Hindlimb muscle (tissue), 1 donor: ENCODE measurements at places on chromosomes 13 and 19. TPM values are rescaled to one million over a fixed set of nuclear protein-coding genes. Genes with fewer than 3 reads are reported as not detected.

GRCh38 chr19:39557811-39558623 lies 18.1 kb upstream of the EID2 start:
- no peak for DNase-seq

DNA sequence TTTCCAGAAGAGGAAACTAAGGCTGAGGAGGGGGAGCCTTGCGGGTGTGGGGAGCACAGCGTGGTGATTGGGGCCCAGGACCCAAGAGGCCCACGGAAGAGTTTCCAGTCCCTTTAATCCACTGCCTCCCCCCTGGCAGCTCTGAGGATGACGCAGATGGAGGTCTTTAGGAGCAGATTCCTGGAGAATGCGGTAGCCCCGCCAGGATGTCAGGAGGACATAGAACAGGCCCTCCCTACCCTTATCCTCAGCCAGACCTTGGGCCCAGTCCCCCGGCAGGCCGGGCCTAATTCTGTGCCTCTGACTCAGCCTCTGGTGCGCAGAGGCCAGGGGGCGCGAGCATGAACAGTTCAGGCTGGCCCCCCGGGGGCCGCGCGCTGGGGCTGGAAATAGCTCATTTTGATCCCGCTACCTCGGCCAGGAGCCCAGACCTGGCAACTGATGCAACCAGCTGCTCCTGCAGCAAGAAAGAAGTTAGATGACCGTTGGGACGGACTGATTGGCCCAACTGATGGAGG lies 461 bp upstream of the HSPB6 start:
- DNase-seq: peak; percentile 95

DNA sequence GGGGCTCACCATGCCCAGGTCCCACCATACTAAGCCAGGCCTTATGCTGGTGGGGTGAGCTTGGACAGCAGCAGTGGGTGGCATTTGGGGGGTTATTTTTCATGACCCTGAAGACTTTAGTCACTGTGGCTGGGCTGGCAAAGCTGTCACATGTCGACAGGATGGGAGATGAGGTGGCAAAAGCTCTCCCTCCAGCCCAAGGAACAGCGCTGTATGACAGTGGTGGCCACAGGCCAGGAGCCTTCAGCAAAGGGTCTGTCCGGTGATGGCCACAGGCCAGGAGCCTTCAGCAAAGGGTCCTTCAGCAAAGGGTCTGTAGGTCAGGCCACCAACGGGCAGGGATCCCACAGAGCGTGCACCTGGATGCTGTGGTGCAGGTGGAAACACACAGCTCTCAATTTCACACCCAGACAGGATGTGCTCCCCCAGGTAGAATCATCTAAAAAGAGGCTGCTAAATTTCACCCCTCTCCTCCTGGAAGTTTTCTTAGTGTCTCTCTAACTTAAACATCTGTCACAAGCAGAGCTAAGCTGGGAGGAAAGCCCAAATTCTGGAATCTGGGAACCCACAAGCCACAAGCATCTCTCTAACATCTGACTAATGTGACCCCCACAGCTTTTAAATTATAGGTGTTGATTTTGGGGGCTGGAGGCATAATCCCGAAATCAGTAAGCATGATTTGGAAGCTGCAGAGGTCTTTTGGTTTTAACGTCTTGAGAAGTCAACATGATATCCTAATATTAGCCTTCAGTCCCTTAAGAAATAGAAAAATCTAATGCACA lies 23.0 kb downstream of the COL4A1 start:
- DNase-seq: no peak

- no peak for DNase-seq
Observed at GRCh38 chr19:5006201-5006600, 37.3 kb downstream of the KDM4B start.

DNA sequence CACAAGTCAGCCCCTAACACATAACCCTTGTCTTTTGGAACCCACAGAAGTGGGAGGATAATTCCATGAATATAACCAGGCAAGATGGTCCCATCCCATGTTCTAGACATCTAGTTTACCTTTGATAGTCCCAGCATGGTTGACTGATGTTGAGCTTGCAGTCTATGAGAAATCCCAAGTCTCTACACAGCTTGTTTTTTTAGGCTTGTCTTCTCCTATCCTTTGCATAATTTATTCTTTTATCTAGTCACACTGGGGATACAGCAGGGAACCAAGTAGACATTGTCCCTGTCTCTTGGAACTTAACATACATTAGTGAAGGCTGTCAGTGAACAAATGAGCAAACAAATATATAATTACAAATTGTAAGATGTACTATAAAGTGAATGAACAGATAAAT lies 19.6 kb upstream of the FRY start:
- DNase-seq: no peak

DNA sequence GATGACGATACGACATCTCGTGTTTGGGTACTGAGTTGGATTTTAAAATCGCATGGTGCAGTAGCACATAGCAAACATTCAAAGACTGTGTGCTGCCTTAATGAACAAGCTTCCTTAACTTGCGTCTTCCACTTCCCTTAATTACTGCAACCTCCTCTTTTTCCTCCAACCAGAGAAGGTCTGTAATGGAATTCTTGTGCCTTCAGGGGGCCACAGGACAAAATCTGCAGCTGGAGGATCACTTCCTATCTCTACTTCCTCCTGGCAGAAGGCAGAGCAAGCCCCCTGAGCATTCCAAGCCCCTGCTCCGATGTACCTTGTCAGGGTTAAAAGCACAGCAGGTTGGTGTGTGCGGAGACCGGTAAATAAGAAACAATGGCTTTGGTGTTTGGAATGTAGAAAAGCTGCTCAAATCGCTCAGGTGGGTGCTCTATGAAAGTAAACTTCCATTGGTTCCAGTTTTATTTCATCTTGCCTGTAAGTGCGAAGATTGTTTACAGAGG lies 151.3 kb upstream of the UQCRFS1 start:
- DNase-seq: no peak

ACP7 gene
- 0.14 TPM for polyA plus RNA-seq

KLK3 gene
- polyA plus RNA-seq: not detected

SULT2B1 gene
- polyA plus RNA-seq: 0.32 TPM
